Vagina (tissue), 2 donors: ENCODE measurements at places on chromosomes 5 and 9.

GRCh38 chr5:172571413-172571812 lies 69.7 kb upstream of the NEURL1B start:
- no peak for DNase-seq

DNA sequence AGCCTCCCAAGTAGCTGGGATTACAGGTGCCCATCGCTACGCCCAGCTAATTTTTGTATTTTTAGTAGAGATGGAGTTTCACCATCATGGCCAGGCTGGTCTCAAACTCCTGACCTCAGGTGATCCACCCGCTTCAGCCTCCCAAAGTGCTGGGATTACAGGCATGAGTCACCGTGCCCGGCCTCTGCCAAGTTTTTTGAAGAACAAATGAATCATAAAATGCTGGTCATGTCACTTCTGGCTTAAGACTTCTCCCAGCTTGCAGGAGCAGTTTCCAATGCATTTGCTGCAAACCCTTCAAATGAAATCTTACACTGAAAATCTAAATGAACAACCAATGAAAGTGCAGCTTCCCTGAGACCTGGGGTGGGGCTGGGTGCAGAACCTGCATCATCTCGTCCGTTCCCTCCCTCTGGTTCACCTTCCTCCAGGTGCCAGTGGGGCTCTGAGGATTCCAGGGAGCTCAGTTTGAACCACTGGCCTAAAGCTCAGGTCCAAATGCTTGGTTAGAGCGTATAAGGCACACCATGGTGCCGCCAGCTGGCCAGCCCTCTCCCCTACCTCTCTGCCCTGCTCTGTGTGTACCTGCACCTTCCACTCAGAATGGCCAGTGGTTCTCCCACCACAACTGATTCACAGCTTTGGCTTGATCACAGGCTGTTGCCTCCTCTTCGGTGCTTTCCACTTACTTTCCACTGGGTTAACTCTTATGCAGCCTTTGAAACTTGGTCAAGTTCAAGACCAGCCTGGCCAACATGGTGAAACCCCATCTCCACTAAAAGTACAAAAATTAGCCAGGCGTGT lies 39.8 kb upstream of the FUBP3 start:
- no peak for DNase-seq

DNA sequence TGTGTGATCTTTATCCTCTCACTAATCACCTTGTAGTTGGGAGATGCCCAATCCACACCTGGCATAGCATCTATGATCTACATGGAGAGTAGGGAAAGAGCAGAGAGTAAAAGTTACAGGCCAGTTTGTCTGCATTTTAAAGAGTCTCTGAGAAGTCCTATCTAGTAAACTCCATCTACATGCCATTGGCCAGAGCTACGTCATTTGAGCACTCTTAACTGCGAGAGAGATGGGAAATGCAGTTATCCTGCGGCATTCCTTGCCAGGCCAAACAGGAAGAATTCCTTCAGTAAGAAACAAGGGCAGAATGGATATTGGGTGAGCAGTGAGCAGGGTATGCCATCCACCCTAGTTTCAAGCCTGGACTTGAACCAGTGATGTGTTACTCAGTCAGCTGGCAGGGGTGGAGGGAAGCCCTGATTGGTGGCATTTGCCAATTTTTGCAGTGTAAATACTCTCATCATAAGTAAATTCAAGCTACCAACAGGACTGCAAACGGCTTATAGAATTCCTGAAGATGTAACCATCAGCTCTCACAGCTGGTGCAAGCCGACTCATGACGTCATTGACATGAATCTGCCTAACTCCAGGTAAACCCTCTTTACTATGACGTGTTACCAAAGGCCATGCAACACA lies 156.8 kb upstream of the MSX2 start:
- no peak for DNase-seq

- DNase-seq, result no peak
Observed at GRCh38 chr5:143932584-143932983, 120.6 kb downstream of the HMHB1 start.

- no peak for DNase-seq
Observed at GRCh38 chr5:82754759-82755158, 322.4 kb downstream of the TMEM167A start.

GRCh38 chr9:76704593-76705204 lies 59.5 kb upstream of the PCA3 start:
- DNase-seq, result no peak

DNA sequence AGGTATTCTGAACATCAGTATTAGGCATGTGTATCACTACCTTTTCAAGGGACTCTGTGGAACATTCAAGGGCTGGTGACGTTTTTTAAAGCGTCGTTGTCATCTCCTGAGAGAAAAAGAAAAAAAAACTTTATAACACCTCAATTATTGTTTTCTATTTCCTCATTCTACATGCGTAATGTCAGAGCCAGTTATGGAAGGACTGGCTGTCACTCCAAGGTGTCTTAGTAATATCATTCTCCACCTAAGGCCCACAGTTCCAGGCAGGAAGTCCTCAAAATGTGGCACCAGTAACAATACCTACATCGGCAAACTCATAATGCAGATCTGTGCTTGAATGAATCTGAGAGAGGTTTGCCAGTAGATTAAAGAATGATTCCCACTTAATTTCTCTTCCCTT lies 210.2 kb downstream of the SAXO1 start:
- no peak for DNase-seq

DNA sequence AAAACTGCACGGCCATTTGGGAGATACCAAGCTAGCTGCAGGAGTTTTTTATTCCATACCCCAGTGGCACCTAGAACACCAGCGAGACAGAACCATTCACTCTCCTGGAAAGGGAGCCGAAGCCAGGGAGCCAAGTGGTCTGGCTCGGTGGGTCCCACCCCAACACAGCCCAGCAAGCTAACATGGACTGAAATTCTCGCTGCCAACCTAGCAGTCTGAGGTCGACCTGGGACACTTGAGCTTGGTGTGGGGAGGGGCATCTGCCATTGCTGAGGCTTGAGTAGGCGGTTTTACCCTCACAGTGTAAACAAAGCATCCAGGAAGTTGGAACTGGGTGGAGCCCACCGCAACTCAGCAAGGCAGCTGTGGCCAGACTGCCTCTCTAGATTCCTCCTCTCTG lies 108.9 kb upstream of the CHD1 start:
- DNase-seq, result no peak

GRCh38 chr9:31535651-31536050 lies 848.8 kb upstream of the ACO1 start:
- DNase-seq, result no peak

DNA sequence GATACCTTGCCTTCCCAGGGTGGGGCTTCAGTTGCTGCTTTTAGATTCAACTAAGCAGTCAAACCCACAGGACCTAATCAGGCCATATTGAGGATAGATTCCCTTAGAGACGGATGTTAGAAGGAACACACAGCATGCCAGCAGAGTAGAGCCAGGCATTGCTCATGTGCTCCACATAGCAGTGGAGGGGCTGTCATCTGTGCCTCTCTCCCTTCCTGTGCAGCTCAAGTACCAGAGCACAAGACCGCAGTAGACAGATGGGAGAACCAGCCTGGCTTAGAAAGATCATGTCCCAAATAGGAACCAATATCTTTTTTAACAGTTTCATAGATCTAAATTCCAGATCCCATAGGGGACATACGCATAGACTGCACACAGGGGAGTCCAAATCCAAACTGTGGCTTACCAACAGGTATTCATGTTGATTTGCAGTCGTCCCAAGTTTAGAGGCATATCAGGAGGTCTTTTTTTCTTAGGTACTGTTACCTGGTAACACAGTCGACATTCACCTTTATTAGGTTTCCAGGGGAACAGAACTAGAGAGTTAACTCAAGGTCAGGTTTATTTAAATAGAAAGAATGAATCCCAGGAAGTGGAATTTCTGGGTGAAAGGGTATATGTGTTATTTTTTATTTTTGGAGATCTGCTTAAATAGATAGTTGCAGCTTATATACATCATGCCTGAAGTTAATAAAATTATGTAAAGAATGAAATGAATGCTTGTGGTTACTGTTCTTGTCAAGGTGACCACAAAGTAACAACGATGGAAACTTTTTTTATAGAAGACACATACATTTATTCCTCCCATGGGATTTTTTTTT lies 43.5 kb upstream of the PCAT7 start:
- no peak for DNase-seq

DNA sequence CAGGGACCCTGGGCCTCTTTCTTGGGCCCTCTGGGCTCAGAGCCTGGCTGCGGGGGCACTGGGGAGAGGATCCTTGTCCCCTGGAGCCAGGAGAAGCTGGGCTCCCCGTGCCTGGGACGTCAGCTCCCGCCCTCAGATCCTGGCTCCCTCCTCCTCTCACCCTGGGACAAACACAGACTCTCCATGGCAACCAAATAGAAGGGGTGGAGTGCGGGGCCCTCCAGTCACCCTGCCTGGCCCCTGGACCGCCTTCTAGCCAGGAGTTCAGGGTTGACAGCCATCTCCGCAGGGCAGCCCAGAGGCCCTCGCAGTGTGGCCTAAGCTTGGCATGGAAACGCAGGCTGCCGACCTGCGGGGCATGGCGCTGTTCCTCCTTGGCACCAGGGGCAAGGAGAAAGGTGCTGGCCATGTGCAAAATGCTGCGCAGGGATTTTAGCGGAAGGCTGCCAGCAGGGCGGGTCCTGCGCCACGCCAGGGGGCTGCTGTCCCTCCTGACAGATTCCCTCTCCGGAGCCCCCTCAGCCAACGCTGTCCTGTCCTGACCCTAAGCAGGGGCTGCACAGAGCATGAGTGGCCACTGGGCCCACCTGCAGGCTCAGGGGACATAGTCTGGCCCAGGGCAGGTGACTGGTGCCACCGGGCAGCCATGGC lies 1.0 kb downstream of the ZDHHC11 start:
- DNase-seq, result no peak

GRCh38 chr9:38227061-38227540 lies 158.1 kb upstream of the SHB start:
- DNase-seq, result peak; percentile 93

GRCh38 chr9:3191715-3192114 lies 334.1 kb downstream of the RFX3 start:
- DNase-seq, result no peak

- DNase-seq, result no peak
Observed at GRCh38 chr9:32350682-32351081, 33.8 kb upstream of the ACO1 start.

DNA sequence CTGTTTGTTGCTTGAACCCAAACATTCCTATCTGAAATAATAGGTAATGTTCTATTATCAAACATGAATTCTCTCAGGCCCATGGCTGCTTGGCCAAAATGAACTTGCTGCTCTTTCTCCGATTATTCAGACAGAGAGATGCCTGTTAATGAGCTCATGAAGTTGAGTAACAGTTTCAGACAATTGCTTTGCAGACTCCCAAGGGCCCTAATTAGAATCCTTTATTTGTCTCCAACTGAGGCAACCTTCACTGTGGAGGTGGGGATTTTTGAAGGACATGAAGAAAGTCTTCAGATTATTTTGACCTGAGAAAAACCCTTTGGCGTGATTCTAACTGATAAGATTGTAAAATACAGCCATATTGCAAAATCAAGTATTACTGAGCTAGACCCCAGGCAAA lies 466.7 kb downstream of the NFIB start:
- DNase-seq, result no peak

DNA sequence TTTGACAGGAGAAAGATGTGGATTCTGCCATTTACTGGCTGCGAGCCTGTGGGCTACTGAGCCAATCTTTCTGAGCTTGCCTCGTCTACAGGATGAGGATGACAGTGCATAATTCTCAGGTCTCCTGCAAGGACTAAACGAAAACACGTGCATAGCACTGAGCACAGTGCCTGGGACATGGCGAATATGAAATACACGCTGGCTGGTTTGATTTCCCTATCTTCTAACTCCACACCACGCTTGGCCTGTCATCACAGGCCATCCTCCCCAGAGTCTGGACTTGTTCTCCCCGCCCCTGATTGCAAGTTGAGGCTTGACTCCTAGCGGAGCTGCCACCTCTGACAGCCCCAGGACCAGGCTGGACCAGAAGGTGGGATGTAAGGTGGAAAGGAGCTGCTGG lies 37.9 kb downstream of the ARPC5L start:
- no peak for DNase-seq

GRCh38 chr9:69516353-69517322 lies 155.5 kb downstream of the APBA1 start:
- no peak for DNase-seq

GRCh38 chr5:88656221-88656950 lies 226.6 kb downstream of the MEF2C start:
- no peak for DNase-seq

DNA sequence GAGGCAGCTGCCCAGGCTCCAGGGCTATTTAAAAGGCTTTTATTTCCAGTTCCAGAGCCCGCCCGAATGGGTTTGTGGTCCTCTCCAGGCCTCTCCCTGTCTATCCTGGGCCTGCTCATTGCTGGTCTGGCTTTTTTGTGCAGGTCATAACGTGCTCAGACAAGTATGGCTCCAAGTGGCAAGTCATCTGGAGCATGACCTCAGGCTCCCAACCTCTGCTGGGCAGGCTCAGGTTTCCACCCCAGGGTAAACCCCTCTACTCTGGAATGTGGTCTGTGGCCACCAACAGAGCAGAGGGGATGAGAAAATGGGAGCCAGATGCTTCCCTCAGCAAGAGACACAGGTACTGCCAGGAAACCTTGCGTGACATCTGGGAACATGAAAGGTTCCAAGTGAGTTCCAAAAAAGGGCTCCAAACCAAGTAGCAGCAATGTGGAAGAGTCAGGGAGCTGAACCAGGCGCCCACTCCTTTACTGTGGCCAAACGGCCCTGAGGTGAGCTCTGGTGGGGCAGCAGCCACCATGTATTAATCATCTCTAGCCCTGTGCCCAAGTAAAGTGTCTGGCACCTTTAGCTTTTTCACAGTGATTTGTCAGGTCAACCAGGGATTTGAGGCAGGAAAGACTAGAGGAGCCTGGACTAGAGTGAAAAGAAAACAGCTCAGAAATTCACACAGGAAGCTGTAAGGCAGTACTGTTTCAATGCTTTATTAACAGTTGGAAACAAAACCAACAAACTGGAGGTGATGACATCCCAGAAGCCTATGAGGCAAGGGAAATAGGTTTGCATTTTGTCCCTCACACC lies 25.7 kb downstream of the PCDHGC5 start:
- DNase-seq, result no peak

GRCh38 chr5:949815-950560 lies 57.3 kb downstream of the TRIP13 start:
- DNase-seq, result no peak

GRCh38 chr9:79001012-79001411 lies 570.8 kb upstream of the TLE4 start:
- no peak for DNase-seq
